ENCODE measurements at places on chromosomes 7 and 10.

DNA sequence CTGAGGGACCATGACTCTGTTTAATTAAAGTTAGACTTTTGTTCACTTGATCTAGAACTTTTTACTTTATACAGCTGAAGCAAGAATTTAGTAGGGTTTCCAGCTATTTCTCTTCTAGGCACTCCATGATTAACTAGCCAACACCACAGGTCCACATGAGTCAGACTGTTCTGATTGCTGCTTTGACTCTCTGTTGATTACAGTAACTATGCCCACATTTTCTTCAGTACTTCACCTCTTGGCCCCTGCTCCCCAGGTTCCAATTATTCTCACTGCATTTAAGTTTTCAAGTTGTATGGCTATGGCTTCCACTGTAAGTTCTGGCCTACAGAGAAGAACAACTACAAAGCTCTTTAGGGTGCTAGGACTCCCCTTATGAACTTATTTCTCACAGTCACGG lies 737.2 kb upstream of the IGFBP3 start:
- DNase-seq, result no peak

- DNase-seq, result no peak
Observed at GRCh38 chr7:103821092-103821491, 168.4 kb downstream of the RELN start.

DNA sequence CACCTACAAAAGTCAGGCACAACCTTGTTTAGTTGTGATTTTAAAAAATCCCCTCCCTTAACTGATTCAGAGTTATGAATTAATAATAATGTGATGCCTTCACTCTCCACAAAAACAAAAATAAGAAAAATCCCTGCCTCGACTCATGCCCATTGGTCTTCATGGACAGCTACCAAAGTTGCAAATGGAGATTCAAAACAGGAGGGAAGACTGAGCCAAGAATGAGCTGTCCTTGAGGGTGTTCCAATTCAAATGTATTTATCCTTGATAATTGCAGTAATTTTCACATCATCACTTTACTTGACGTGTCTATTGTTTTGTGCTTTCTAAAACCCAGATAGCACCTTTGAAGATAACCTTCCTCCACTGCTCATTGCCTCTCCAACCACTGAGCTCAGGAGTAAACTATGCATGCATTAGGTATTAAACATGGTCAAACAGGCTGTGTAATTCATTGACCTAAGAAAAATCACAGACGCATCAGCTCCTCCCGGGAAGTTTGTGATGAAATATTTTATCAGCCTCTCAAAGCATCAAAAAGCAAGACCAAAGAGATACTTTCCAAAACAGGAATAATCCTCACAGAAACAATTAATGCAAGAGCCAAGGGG lies 712.7 kb upstream of the IGFBP3 start:
- DNase-seq, result no peak

DNA sequence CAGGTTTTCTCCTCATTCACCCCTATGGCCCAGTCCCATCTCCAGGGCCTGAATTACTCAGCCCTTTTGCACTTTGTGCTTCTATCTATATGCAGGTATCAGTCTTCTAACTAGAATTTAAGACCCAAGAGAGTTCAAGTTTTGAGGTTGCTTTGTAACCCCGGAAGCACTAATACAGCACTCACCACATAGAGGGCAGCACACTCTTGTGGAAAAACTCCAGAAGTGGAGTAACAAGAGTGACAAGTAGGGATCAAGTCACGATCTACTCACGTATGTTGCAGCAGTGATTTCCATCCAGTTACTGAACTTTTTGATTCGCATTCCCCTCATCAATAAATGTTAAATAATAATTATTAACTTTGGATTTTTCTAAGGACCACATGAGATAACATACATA lies 151.0 kb downstream of the CHCHD3 start:
- peak; percentile 10 for DNase-seq

DNA sequence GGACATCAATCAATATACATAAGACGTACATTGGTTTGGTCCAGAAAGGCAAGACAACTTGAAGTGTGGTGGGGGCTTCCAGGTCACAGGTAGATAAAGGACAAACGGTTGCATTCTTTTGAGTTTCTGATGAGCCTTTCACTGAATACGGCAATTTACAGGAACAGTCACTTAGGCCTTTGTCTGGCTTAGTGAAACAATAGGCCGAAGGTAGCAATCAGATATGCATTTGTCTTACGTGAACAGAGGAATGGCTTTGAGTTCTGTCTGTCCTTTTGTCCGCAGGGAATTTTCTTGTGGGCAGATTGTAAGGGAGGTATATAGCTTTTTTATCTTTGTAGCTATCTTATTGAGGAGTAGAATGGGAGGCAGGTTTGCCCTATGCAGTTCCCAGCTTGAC lies 10.8 kb upstream of the STN1 start:
- DNase-seq, result no peak

DNA sequence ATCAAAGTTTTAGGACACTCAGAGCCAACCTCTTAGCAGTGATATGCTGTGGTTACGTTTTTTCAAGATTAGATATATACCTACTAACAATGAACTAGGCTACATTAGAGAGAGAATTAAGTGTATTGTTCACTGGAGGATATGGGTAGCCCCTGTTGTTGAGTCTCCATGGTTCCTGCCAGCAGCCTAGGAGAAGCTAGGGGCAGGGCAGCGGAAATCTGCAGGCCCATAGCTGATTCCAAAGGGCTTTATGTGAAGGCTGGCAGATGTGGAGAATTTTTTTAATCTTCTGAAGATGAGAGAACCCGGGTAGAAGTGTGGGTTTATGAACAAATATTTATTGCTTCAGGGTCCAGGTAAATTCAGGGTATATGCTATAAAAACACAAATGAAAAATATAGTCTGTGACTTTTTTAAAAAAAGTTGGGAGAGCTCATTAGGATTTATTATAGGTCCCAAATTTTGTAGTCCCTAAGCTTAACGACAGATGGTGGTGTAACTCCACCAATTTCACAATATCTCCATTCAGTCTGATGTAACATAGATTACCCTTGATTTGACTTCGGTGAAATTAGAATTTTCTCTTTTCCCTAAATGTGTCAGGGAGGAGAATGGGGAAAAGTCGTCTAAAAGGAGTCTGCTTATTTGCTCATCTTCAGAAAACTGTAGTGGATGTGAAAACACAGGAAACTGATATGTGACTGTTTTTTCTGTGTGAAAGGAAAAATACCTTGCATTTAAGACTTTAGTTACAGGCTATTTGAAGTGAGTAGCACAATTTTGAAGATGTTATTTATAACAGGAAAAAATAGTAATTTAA lies 163.0 kb upstream of the PPP1R3A start:
- DNase-seq, result peak; percentile 69

- no peak for DNase-seq
Observed at GRCh38 chr10:122855745-122856144, 10.1 kb upstream of the CUZD1 start.

GRCh38 chr10:69361303-69361614 lies 55.5 kb downstream of the TACR2 start:
- no peak for DNase-seq

DNA sequence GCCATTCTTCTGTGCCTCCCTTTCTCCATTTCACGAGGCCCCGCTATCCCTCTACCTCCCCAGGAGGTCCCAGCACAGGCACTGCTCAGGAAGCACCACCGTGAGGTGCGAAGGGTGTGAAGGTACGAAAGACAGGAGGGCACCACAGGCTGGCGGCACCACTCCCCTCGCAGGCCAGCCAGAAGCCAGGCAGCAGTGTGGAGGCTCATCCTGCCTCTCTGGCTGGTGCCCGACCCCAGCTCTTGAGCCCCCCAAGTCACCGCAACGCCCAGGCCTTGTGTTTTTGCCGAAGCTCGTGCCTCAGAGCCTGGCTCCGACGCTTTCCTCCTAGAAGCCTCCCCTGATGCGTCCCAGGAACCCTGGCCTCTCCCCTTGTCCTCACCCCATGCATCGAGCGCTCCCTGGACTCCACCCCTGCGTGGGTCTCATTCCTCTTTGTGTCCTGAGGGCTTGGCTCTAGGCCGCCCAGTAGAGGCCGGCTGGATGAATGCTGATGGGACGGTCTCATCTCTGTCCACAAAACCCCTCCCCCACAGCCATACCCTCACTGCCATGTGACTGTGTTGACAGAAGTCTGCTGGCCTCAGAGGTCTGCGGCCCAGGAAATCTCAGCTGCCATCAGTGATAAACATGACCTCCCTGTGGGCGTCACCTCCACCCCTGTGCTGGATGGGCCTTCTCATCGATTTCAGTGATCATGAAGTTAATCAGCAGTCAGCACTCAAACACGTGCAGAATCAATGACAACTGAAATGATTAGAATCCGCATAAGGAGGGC lies 19.3 kb downstream of the BRI3 start:
- DNase-seq, result no peak

DNA sequence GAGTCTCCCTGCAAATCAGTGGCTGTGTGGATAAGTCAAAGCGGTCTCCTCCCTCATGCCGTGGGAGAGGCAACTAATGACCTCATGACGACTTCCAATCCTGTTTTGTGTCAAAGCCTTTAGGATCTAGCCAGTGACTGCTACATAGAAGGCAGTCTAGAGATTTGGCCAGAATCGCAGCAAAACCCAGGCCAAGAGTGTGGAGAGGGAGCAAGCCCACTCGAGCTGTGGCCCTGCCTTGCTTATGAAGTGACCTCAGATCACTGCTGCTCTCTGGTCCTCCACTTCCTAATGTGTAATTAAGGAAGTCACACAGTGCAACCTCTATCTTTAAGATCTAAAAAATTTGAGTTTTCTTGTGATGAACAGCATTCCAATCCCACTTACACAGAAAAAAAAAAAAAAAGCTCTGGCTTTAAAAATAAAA lies 296.7 kb upstream of the KLF6 start:
- DNase-seq, result peak; percentile 49

- DNase-seq, result no peak
Observed at GRCh38 chr10:14253711-14254110, 77.0 kb downstream of the FRMD4A start.

- no peak for DNase-seq
Observed at GRCh38 chr10:11007476-11008020, 10.1 kb upstream of the CELF2 start.

DNA sequence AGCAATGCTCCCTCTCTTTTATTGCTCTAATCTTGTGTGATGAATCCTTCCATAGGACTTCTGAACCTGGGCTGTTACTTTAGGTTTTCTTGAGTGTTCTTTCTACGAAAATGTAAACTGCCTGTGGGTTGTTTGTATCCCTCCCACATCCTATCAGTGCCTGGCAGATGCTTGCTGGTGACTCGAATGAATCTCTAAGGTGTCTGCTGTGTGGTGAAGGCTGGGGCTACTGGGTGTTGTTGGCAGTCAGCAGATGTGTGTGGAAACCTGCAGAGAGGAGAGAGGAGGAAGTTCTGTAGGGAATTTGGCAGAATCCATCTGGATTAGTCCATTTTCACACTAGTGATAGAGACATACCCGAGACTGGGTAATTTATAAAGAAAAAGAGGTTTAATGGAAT lies 639.4 kb downstream of the CALN1 start:
- DNase-seq, result no peak

DNA sequence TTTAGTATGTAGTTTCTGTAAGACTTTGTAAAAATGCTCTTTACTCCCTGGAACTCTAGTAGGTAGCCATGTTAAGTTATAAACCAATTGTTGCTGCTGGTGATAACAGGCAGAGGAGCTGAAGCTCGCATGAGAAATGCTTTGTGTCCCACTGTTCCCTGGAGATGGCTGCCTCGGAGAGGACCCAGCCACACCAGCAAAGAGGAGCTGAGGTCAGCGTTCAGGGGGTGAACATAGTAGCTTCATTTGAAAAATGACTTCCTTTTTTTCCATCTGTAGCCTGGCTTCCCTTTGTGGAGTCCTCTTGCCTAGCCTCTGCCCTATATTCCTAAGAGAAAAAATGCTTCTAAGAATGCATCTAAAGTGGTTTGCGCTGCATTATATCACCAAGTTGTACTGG lies 20.3 kb downstream of the CELF2 start:
- DNase-seq, result no peak

DNA sequence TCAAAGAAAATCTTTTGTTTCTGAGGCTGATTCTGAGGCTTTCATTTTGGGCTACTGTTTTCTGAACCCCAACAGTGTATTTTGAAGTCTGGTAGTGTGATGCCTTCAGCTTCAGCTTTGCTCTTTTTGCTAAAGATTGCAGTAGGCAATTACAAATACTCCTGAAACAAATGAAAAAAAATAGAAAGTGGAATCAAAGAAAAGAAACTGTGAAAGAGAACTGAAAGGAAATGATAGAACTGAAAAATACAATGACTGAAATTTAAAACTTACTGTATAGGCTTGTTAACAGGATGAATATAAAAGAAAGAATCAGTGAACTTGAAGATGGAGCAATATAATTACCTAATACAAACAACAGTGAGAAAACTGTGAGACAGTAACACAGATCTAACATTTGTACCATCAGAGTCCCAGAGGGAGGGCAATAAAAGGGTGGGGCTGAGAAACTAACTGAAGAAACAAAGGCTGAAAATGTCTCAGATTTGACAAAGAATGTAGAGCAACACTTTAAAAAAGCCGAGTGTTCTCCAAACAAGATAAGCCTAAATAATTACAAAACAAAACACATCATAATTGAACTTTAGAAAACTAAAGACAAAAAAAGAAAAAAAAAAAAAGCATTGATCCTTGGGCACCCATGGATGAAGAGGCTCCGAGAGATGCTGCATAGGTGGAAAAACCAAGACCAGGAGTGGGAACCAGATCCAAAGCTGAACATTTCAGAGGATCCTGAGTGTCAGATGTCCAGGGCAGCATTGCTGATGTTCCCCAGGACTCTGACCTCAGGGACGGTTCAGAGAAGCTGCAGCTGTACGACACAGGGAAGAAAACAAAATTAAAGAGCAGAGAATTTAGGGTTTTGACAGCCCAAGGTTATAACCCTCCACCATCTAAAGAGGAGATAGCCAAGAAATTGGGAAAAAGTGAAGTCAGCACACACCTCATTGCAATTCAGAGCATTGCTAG lies 223.2 kb upstream of the IGFBP3 start:
- DNase-seq, result no peak

DNA sequence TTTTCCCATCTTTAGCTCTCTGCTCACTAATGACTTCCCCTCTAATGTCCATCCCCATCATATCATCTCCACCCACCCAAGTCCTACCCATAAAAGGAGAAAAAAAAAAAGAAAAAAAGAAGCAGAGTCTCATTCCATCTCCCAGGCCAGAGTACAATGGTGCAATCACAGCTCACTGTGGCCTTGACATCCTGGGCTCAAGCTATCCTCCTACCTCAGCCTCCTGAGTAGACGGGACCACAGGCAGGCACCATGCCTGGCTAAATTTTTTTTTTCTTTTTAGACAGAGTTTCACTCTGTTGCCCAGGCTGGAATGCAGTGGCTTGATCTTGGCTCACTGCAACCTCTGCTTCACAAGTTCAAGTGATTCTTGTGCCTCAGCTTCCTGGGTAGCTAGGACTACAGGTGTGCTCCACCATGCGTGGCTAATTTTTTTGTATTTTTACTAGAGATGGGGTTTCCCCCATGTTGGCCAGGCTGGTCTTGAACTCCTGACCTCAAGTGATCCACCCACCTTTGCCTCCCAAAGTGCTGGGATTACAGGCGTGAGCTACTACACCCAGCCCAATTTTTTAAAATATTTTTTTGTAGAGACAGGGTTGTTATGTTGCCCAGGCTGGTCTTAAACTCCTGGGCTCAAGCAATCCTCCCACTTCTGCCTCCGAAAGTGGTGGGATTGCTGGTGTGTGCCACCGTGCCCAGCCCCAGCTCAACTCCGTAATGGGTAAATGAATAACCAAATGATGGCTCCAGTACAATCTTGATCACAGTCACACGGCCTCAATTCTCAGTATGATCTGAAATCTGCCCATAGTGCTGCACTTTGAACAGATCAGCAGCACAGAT lies 24.6 kb upstream of the SGMS1 start:
- no peak for DNase-seq

- DNase-seq, result no peak
Observed at GRCh38 chr7:23017309-23017708, 3.4 kb upstream of the HYCC1 start.
